Nucleus accumbens (tissue), 56 donors: ENCODE measurements at places on chromosomes 3 and 15.
A peak's percentile ranks its signal among the peaks of the same experiment; 100 is the strongest.

GRCh38 chr3:143751643-143752178 lies 96.6 kb downstream of the SLC9A9 start:
- DNase-seq: no peak

GRCh38 chr3:196354132-196354531 lies 15.9 kb upstream of the TM4SF19 start:
- DNase-seq: no peak

DNA sequence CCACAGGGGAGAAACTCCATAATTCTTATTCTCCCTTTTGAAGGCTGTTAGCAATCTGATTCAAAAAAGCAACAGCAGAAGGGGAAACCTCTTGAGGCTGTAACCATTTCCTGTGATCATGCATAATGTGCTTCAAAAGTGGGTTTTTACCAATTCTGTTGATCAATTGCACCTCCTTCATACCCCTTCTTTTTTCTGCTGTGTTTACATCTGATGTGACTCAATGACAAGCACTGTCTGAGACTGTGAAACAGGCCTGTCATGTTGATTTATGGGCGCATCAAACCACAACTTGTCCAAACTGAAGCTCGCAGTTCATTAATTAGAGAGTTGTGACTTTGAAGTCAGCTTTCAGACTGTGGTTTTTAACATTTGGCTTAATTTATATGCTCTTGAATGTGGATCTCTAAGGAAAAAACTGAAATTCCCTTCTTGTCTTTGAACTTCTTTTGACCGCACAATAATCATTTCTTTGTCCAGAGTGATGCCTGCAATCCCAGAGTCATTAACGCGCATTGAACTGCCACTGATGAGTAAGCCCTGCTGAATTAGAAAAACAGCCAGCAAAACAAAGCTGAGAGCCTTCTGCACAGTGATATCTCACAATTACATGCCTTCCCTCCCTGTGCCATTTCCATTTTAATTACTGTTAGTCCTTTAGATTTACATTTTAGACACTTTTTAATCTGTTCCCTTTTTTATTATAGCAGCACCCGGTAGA lies 532.8 kb downstream of the FOXP1 start:
- peak; percentile 12 for DNase-seq

GRCh38 chr3:46889381-46890110 lies 12.0 kb downstream of the PTH1R start:
- DNase-seq: no peak

- no peak for DNase-seq
Observed at GRCh38 chr15:88302373-88302772, 45.8 kb upstream of the NTRK3 start.
